SK-N-DZ (cell line): ENCODE measurements at places on chromosomes 11 and 22.

GRCh38 chr22:39699631-39700360, 129.2 kb downstream of the CACNA1I start:
- DNase-seq = no peak

- no peak for DNase-seq
Measured at GRCh38 chr11:61049063-61049377, 53.3 kb upstream of the CD5 start.

DNA sequence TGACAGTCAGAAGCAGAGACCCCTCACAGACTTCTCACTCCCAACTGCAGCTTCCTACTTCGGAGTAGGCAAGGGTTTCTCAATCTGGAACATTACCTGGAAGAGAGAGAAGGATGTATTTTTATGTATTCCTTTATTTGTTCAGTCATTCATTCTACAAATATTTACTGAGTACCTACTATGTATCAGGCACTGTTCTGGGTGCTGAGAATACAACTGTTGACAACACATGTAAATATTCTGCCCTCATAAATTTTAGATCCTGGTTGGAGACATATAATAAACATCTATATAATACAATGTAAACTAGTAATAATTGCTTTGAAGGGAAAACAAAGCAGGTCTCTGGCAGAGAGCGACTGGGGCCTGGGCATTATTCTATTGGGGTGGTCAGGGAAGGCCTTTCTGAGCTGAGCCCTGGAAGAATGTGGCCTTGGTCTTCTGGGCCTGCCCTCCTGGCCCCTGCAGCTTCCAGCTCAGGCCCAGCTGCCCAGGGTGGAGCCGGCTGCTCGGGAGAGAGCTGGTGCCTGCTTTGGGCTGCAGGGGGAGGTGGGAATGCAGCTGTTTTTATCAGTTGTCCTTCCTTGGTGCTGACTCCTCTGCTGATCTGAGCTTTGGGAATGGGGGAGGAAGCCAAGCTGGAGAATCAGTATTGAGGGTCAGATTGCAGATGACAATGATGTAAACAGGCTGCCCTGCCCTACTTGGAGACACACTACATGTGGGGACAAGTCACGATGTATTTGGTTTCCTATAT, 46.8 kb downstream of the PKNOX2 start:
- no peak for DNase-seq

- DNase-seq = no peak
Measured at GRCh38 chr22:45251825-45252224, 11.1 kb upstream of the KIAA0930 start.
